ENCODE measurements at places on chromosomes 5 and 9.

DNA sequence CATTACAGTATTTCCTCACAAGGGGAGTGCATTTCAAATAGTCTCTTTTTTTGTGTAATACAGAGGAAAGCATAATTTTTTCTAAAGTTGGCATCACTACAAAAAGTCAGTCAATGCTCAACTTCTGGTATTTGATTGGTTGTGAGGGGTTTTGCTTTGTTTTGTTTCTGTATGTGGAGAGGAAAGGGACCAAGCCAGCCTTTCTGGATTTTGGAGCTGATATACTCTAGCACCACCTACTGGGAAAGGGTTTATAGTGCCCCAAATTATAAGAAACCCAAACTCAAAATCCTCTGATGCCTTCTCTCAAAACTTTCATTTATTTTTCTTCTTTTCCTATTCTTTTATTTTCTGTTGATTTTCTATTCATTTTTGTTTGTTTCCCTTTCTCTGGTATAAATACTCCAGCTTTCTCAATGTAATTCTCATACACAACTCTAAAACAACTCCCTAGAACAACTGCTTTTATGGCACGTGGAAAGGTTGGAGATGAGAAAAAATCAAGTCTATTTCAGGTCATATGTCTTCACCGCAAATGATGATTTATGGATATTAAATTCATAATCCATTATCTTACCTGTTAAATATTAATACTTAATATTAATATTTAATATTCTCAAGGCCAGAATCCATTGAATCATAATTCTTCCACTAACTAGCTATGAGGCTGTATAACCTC is 69.5 kb upstream of the ANXA1 start:
- DNase-seq = peak; percentile 76

GRCh38 chr9:108045851-108046250 is 556.3 kb upstream of the KLF4 start:
- DNase-seq = no peak

DNA sequence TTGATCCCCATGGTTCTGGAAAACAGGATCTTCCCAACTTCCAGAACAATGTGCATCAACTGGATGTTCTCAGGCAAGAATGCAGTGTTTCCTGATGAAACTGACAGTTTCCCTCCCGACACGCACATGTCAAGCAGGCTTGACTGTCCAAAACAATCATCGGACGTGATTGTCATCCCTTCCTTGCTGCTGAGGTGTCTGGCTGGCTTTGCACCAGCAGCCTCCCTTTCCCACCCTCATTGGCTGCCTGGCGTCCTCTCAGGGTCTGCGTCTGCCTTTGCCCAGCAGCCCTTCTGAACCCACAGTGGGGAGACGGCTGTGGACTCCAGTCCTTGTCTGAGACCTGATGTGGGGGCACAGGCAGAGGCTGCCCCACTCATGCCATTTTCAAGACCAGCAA is 110.8 kb downstream of the MARCHF3 start:
- no peak for DNase-seq

DNA sequence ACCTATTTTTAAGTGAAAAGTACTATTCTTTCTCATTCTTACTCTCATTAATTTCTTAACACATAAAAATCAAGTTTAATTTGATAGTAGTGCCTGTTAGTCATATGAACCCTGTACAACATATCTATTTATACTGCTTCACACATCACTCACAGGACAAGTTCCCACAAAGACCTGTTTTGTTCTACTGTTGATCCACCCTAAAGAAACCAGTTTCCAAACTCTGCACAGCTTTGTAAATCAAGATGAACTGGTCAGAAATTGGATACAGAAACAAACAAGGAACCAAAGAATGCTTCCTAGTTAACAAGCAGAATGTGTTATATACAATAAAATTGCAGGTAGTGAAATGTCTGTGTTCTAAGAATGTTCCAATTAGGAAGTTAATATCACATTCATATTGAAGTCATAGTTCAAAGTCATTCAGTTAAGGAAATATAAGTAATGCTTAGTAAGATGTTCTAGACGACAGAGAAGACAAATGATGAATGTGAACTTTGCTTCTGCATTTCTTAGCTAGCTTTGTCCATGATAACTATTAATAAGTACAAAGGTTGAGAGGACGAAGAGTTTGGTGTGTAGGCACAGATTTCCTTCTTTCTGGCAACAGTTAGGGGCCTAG is 33.4 kb downstream of the C9orf85 start:
- DNase-seq = no peak

GRCh38 chr9:27426511-27427271 is 97.4 kb upstream of the IFNK start:
- DNase-seq = no peak

- peak; percentile 73 for DNase-seq
Observed at GRCh38 chr9:108272349-108272899, 583.4 kb downstream of the ACTL7B start.

- peak; percentile 72 for DNase-seq
Observed at GRCh38 chr9:113274474-113275156, 757 bp downstream of the CDC26 start.

- no peak for DNase-seq
Observed at GRCh38 chr9:37977851-37978480, 74.0 kb upstream of the SLC25A51 start.

DNA sequence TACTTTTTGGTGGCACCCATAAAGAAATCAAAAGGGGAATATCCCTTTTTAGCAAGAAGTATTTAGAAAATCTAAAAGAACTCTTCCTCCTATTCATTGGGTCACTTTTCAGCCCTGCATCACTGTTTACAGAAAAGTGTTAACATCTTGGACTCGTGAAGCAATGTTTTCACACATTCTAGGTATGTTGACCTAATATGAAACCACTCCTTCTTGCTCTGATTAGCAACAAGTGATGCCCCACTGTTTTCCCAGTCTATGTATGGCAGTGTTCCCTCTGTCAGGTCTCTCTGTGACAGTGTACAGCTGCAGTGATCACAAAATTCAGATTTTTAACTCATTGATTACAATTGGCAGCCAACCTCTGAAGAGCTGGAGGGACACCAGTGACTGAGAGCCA is 148.2 kb upstream of the SLC12A2 start:
- DNase-seq = no peak

DNA sequence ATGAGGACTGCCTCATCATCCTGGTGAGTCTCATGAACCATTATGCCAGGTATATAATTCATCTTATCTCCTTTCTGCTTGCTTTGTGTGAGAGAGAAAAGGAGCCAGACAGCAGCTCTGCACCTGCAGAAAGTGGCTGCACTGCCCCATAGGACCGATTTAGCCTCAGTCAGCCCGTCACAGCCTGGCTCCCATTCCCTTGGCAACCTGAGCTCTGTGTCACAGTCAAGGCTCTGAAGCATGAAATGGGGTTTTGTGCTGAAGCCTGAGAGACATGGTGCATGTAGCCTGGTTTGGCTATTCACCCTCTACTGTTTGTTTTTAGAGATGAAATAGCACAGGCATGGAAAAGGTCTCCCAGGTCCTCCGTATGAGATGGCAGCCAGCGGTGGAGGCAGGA is 198.3 kb downstream of the KCTD16 start:
- DNase-seq = no peak

- no peak for DNase-seq
Observed at GRCh38 chr9:98789483-98790133, 6.7 kb downstream of the ANKS6 start.

DNA sequence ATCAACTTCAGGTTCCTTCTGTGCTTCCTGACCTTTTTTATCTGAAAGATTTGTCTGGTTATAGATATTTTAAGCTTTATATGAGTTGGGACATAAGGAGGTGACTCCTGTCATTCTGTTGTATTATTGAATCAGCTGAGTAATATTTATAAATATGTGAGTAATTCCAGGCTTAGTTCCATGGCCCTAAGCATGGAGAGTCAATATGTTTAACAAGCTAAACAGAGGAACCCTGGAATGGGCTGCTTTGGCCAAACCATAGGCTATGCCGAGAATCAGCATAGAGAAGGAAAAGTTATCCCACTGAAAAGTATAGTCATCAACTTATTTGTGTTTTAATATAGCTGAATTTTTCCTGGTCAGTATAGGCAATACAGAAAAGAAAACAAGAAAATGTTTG is 7.2 kb upstream of the EIF4EBP3 start:
- DNase-seq = no peak

GRCh38 chr9:70121818-70122436 is 78.3 kb downstream of the MAMDC2 start:
- DNase-seq = peak; percentile 73

GRCh38 chr5:56052735-56053134 is 58.0 kb upstream of the IL6ST start:
- DNase-seq = no peak

GRCh38 chr9:124040935-124041816 is 29.6 kb downstream of the LHX2 start:
- no peak for DNase-seq
